ENCODE measurements at places on chromosomes 7 and 10.

GRCh38 chr7:127239814-127240213 lies 12.9 kb downstream of the GRM8 start:
- DNase-seq: no peak

DNA sequence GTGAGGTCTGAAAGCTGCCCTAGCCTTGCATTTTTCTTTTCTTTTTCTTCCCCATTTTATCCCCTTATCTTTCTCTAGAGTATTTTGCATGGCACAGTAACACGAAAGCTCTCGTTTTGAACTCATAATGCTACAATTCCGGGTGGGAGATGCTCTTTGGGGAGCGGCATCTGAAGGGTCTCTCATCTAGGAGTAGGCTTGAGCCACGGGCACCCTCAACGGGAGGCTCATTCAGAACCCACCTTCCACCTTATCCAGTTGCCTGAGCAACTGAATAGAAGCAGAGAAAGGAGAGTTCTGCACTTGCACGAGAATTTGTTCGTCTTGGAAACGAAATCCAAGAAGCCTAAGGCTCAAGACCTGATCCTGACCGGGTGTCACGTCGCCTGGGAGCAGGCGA lies 603.5 kb upstream of the FOXK1 start:
- no peak for DNase-seq

DNA sequence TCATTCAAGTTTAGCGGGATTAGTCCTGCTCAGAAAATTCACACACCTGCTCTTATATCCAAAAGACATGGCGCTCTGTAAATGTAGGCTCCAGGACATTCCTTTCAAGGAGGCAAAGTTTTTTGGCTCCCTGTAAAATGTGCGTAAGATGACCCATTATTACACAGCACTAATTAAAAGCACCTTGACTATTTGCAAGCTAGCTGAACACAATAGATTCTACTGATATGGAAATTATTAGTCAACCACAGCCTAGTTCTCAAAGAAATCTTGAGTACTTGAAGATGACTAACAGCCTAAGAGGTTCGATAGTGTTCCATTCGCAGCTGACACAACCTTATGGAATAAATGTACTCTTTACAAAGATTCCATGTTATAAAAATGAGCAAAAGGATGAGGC lies 175.2 kb downstream of the BMPER start:
- no peak for DNase-seq

DNA sequence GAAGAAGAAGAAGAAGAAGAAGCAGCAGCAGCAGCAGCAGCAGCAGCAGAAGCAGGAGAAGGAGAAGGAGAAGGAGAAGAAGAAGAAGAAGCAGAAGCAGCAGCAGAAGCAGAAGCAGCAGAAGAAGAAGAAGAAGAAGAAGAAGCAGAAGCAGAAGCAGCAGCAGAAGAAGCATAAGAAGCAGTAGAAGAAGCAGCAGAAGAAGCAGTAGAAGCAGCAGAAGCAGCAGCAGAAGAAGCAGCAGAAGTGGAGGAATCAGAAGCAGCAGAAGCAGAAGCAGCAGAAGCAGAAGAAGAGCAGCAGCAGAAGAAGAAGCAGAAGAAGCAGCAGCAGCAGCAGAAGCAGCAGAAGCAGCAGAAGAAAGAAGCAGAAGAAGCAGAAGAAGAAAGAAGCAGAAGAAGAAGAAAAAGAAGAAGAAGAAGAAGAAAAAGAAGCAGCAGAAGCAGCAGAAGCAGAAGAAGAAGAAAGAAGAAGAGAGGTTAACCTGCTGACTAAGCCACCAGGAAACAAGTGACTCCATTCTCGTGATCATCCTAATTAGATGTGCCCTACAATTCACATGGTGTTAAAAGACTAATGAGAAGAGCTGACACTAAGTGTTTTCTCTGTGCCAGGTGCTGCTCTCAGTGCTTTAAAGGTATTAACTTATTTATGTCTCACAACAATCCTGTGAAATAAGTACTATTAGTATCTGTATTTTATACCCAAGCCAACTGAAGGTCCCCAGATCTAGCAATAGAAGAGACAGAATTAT lies 11.6 kb downstream of the CDNF start:
- DNase-seq: no peak

DNA sequence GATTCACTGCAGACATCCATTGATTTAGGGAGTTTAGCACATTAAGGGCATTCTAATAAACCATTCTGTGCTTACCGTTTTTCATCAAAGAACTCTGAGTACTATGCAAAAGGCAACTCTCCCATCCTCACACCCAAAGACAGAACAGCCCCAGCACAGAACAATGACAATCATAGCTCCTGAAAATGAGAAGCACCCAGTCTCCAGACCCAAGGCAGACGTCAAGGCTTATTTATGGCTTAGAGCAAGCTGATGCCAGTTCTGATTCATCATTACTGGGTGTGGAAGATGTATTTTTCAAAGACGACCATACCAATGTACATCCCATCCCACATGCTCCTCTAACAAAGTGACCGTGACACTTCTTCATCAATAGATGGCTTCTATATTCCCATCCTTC lies 67.6 kb downstream of the OSBPL3 start:
- no peak for DNase-seq

- no peak for DNase-seq
Observed at GRCh38 chr10:132452216-132452650, 55.2 kb downstream of the PWWP2B start.

DNA sequence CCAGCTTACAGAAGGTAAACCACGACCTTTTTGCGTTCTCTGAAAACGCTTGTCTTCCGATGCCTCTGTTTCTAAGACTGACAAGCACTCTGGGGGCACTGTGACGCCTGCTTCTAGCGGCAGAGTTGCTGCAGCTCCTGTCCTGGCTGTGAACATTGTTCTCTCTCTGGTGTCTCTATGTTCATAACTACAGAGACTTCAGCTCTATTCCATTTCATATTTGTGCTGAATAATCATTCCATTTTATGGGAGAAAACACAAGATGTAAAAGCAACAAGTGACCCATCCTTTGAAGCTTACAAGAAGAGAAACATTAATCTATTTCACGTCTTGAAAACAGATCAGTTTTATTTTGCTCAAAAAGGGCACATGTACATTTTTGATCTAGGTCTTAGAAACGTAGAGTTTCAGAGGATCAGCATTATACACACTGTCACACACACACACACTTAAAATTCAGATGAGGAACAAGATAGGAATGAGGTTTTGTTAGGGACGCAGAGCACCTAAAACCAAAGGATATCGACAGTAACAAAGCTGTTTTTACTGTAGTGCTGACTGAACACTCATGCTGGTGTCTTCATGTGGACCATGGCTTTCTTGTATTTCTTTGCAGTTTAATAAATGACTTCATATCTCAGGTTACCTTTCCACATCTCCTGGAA lies 3.0 kb downstream of the IKZF1 start:
- no peak for DNase-seq

- no peak for DNase-seq
Observed at GRCh38 chr10:103803941-103804340, 51.4 kb downstream of the SH3PXD2A start.

GRCh38 chr7:12685550-12685949 lies 1.9 kb upstream of the ARL4A start:
- no peak for DNase-seq

DNA sequence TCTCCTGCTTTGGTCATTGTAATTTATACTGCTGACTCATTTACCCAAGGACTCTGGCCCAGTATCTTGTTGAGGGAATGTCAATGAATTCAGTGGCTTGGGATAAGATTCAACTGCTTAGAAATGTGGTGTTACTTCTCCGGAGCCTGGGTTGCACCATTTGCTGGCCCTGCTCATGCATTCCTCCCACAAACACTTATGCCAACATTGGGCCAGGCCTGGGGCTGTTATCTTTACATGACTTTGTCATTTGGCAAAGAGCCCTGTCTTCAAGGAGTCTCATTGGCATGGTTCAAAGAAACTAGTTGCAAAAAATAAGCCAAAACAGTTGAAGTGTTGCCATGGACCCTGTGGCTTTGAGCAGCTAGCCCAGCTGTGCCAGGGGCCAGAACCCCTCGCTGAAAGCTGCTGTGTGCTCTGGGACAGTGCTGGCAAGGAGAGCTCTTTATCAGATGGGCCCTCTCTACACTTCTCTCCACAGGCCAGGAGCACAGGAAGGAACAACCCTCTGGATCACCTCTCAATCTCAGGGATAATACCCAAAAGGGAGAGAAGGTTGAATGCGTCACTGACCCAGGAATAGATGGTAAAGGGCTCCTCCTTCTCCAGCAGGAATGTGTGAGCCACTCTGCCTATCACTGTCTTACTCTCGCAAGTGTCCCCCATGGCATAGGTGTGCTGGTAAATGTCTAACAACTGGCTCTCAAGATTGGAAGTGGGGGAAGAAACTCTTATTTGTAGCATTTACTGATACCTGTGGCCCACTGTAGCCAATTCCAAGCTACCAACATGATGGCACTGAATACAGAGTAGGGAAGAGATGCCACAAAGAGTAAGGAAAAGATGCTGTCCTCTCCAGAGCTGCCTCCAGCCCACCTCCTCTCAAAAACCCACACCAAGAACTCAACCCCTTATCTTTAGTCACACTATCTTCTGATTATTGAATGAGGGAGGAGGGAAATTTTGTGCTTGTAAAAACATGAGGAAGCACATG lies 23.5 kb upstream of the PDE1C start:
- no peak for DNase-seq

DNA sequence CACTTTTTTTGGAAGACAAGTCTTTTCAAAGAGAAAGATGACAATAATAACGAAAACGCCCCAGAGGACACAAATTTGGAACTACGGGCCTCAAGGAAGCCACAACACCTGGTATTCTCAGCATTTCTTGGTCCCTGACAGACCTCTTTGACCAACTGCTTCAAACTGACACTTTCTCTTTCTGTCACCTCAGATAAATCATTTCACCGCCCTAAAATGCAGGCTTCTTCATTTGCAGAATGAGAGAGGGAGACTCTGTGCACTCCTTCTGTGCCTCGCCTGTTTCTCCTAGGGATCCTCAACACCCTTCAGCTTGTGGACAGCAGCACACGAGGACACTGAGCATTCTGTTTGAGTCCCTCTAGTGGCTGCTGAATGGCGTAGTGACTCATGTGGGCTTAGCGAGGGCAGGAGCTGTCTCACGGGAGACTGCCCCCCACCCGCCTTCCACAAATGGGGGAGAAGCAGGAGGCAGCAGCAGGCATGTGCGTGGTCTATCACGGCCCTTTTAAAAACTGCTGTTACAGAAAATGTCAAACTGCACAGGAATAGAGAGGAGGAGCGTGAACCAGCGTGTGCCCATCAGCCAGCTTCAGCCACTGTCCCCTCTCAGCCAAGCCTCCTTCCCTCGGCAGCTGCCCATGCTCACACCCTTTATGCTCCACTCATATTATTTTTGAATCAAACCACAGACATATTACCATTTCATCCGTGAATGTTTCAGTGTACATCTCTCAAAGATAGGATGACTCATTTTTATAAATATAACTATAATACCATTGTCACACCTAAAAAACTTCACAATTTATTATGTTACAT lies 41.4 kb downstream of the GSDME start:
- no peak for DNase-seq

DNA sequence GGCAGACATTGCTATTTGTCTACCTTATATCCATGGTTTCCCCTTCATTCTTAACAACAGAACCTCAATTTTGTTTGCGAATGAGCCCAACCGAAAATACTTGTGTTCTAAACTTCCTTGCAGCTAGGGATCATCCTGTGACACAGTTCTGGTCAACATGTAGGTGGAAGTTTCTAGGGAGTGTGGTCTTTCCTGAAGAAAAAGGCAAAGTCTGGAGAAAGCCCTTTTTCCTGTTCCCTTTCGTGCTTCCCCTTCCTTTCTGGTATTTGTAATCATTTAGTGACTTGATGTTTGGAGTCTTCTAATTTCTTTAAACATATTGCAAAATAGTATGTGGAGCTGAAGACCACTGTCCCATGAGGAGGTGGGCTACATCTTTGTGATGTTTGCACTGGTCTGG lies 2.9 kb upstream of the IFRD1 start:
- DNase-seq: no peak

DNA sequence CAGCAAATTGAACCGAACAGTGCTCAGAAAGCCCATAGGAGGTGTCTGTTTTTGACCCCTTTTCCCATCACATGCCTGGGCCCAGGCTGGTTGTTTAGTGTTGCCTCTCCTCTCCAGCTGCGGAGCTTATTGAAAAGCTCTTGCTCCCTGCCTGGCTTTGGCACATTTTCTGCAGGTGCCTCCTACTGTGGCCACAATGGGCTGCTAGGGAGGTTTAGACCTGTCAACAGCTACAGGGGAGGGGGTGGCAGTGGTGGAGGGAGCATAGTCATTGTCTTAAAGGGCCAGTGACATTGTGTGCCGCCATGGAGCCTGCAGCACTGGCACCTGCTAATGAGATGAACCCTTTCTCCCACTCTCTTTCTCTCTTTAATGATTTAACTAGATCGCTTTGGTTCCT lies 13.2 kb upstream of the ENO4 start:
- no peak for DNase-seq

GRCh38 chr10:116961406-116962251 lies 43.4 kb downstream of the SHTN1 start:
- no peak for DNase-seq

DNA sequence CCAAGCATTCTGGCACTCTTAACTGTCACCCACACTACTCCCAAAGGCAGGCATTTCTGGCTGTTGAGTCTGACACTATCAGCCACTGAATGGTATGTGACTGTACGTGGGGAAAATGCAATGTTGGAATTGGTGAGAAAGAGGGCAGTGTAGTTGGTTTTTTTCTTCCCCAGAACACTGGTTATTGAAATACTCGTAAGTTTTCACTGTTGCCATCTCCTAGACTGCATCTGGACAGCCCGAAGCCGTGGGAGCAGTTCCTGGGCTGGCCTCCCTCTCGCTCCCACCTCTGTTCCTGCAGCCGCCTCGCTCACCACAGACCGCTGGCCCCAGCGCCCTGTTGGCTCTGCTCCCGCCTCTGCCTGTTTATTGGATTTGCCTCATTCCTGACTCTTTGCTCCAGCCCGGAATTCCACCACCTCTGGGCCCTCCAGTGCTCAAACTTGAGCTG lies 5.7 kb downstream of the PLCE1 start:
- no peak for DNase-seq

GRCh38 chr10:13528123-13528874 lies 515 bp downstream of the BEND7 start:
- no peak for DNase-seq

- DNase-seq: no peak
Observed at GRCh38 chr7:19369806-19370205, 224.6 kb upstream of the FERD3L start.

DNA sequence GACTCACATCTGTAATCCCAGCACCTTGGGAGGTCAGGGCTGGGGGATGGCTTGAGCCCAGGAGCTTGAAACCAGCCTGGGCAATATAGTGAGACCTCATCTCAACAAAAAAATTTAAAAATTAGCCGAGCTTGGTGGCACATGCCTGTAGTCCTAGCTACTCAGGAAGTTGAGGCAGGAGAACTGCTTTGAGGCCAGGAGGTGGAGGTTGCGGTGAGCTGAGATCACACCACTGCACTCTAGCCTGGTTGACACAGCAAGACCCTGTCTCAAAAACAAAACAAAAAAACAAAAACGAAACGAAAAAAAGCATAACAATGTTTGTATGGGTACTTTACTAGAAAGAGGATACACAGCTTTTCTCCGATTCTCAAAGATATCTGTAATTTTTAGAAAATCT lies 31.8 kb downstream of the WNT16 start:
- DNase-seq: no peak

DNA sequence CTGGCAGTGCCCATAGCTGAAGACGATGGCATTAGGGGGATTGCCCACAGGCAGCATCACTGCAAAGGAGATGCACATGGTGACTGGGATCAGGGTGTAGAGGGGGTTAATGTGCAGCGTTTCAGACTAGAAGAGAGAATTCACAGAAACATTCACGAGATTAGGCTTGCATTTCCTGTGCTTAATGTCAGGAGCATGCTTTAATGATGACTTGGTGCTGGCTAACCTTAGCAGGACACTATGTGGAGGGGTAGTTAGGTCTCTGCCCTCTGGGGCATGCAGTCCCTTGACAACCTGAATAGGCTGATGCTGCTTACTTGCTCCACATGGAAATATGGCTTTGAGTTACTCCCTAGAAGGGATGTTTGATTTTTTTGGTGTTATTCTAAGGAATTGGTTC lies 21.8 kb downstream of the STMP1 start:
- DNase-seq: no peak
